Chondrocyte (in vitro differentiated cells): ENCODE measurements at places on chromosomes 7 and 10. TPM values are rescaled to one million over a fixed set of nuclear protein-coding genes. Genes with fewer than 3 reads are reported as not detected.

- no peak for DNase-seq
Observed at GRCh38 chr10:77016855-77017254, 620.8 kb downstream of the KCNMA1 start.

DNA sequence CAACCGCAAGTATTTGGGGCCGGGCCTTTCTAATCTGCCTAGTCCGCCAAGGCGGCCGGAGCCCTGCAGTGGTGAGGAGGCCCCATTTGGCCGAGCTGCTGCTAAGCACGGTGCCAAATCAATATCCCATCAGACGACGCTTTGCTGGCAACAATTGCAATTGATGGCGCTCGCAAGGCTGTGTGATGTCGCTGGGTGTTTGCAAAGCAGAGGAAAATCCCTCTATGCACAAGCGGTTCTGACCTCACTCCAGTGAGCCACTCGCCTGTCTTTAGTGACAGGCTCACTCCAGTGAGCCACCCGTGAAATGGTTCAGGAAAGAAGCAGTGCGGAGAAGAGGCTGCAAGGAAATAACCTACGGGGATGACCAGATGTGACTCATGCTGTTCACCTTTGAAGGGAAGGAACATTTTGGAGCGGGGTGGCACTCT is 18.3 kb upstream of the PDE1C start:
- DNase-seq: no peak

DNA sequence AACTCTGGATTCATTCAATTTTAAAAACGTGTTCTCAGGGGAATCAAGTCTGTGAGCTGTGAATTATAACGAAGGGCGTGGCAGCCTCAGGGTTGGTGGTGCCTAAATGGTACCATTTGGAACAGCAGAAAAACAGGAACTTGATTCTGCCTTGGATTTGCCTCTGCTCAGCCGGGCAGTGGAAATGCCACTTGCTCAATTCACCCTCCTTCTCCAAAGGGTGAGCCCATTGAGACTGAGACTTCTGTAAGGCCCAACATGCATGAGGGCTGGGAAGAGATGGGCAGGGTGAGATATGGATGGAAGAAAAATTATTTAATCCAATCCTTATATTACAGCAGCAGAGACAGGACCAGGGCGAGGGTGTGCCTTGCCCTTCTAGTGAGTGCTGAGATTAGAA is 107.1 kb upstream of the HABP2 start:
- no peak for DNase-seq

GRCh38 chr7:81296726-81297125 is 377.9 kb upstream of the SEMA3C start:
- no peak for DNase-seq

DNA sequence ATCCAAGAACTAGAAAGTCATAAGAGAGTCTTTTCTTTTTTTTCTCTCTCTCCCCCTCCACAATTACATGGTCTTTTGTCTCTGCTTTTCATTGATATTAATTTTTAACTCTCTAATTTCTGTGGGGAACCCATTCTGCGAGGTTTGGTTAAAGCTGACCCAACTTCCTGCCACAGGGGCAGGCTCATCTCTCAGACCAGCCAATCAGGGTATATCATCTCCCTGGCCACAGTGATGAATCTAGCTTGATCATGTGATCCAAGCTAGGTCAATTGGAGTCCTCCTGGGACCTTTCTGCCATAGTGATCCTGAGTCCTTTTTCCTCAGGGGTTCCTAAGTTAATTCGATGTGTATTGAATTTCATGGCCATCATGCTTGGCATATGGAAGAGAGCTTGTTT is 38.0 kb upstream of the TRUB1 start:
- DNase-seq: no peak

DNA sequence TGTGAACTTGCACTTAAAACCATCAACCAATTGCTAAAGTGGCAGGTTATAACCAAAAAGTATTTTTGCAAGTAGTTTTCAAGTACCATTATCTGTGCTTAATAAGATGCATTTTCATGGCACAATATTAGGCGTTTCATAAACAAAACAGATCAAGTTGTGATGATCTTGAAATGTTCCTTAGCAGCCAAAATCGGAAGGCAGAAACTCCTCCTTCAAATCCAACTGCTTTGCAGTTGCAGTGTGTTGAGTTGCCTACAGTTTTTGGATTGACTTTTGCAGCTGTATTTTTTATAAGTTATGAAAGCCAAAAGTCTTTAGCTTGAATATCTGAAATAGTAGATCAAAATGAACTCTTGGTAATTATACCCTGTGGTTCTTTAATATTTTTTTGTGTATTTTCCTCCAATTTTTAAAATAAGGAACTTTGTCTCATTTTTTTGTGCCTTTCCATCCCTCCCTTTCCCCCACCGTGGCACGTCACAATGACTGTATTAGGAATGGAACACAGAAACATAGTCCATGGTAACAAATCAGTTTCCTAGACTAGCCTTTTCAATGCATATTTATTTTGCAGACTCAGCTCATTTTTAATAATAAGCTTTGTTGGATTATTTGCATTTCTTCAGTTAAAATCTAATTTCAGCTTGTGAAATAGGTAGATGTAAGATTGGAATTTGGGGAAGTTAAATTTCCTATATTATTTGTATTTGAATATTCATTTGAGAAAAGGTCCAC is 80.8 kb downstream of the ADD3 start:
- no peak for DNase-seq

DNA sequence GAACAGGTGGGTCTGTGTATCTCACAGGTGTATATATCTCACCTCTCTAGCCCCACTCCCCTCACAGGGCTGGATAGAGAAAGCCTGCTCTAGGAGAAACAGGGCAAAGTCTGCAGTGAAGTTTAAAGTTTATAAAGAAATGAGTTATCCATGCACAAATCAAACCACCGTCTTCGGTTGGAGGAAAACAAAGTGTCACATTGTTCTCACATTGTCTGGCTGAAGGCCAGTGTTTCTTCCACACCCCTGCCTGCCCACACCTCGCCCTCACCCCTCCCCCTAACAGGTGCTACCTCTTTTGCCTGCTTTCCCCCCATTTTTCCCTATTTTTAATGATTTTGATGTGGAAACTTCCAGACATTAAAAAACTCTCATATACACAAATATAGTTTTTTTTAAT is 25.8 kb downstream of the AQP1 start:
- no peak for DNase-seq

- no peak for DNase-seq
Observed at GRCh38 chr10:117373823-117374505, 1.3 kb downstream of the PDZD8 start.

- DNase-seq: no peak
Observed at GRCh38 chr10:13404305-13404759, 56.2 kb upstream of the SEPHS1 start.

DNA sequence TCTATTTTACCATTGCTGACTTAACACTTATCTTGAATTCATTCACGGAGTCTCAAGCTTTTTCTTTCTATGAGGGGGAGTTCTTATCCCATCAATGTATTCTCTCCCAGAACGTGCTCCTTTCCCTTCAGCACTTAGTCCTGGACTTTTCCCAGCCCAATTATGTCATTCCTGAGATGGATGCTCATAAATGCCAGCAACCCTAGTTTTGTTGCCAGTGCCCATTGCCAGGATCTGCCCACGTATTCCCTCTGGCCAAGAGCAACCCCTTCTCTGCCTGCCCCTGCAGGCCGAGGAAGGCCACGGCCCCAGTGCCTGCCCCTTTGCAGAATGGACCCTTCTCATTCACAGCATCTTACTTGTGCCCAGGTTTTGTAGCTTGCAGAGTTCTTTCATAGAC is 67.4 kb upstream of the PPP1R3C start:
- no peak for DNase-seq

DNA sequence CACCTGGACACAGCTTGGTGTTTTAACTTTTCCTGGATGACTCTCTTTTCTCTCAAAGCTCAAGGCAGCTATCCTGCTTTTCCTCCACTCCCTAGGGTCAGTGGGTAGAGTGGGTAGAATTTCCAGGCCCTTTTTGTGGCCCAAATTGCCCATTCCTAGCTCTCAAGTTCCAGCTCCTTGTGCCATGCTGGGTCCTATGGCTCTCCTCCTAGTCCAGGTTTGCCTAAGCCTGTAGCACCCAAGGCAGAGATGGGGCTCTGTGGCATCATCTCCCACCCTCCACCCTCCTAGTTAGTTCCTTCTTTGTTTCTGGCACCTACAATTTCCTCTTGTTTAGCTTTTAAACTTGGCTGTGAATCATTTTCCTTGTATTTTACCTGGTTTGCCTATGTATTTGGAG is 9.7 kb downstream of the CPA4 start:
- no peak for DNase-seq

GRCh38 chr7:17307969-17308648 is 9.7 kb downstream of the AHR start:
- no peak for DNase-seq

DNA sequence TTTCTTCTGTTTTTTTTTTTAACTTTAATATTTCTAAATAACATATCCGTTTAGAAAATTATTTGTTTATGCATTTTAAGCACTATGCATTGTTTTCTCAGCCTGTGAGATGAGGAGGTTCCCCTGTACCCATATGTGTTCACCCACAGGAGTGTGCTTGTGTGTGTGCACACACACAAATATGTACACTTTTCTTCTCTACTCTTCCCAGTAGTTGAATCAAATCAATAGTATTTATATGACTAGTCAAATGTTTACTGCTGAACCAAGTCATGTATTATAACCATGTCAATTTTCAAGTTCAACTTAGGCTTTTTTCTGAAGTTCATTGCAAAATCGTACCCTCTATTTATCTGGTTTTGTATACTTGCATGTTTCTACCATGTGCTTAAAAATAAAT is 37.3 kb downstream of the HDAC9 start:
- DNase-seq: no peak

- no peak for DNase-seq
Observed at GRCh38 chr10:37671802-37672201, 185.6 kb downstream of the ZNF248 start.

GRCh38 chr7:69889338-69889975 is 291.2 kb downstream of the AUTS2 start:
- DNase-seq: no peak

GRCh38 chr7:110156511-110156910 is 934.4 kb upstream of the LRRN3 start:
- no peak for DNase-seq

DNA sequence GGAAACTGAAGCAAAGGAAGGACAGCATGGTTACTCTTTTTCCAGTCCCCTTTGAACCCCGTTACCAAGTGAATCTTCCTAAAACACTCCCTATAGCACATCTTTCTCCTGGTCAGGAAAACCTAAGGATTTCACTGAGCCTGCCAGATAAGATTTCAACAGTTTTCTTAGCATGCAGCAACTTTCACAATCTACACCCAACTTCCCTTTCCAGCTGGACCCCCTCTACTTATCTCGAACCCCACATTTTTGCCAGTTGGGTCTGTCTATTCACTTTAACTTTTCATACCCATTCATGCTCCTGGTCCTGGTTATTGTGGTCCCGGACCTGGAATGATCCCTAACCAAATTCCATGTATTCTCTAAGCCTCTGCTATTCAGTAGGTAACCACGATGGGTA is 14.9 kb upstream of the CPVL start:
- no peak for DNase-seq

DNA sequence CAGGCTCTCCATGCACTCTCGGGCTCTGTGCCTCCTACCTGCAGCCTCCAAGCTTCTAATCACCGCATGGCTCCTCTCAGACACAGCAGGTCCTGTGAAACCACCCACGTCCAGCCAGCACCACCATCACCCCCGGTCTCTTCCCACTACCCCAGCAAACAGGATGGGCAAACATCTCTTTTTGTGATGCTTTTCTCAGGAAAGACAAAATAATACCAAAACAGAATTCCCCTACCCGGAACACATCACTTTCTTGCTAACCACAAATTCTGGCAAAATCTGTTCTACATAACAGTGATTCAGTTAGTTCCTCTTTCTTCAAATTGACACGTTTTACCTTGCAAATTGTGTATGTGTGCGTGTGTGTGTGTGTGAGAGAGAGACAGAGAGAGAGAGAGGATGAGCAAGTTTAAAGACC is 6.5 kb downstream of the SNX8 start:
- DNase-seq: no peak

GRCh38 chr7:127066974-127067373 is 185.8 kb downstream of the GRM8 start:
- no peak for DNase-seq

DNA sequence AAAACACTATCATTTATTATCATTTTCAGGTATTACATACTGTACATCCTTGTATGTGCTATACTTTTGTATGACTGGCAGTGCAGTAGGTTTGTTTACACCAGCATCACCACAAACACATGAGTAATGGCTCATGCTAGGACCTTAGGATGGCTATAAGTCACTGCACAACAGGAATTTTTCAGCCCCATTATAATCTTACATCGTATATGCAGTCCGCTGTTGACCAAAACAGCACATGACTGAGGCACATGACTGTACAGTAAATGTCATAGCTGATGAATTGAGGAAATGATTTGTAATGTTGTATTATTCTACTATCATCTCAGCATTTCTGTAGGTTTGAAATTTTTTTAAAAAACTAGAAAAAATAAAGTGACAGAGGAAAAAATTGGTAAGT is 38.6 kb downstream of the BPGM start:
- DNase-seq: no peak

GRCh38 chr10:117830787-117831212 is 215.9 kb downstream of the RAB11FIP2 start:
- DNase-seq: no peak

- no peak for DNase-seq
Observed at GRCh38 chr7:18638594-18639452, 143.3 kb downstream of the HDAC9 start.

DNA sequence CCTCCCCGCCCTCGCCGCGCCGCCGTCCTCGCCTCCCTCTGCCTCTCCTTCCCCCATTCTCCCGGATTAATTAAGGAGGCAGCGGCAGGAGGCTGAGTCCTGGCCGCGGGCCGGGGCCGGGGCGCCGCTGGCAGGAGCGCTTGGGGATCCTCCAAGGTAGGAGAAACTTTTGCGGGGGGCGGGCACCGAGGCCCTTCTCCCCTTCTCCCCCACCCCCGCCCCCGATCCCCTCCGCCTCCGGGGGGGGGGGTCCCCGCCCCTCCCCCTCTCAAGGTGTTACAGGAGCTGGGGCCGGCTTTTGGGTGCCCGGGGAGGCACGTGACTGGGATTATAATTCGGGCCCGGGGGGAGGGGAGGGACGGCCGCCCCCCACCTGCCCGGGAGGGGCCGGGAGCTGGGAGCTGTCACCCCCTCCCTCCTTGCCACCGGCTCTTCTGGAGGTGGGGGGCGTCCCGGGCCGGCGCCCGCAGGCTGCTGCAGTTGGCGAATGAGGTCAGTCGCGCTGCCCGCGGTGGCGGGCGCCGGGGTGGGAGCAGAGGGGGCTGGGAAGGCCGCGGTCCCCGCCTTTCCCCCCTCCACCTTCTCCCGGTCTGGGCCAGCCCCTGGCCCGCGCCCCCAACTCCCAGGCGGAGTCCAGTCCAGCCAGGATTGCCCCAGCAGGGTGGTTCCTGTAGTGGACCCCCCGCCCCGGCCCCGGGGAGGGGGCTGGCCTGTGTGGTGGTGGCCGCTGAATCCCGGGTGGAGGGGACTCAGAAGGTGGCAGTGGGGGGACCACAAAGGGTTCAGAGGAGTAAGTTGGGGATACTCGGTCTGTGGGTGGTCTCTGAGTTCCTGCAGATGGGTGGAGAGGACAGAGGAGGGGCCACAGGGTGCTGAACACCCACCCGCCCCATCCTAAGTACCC is 567 bp downstream of the GTF2IRD1 start:
- DNase-seq: no peak

Gene SPAM1
- total RNA-seq: not detected in 3 replicates

Gene WEE2
- not detected in 3 replicates for total RNA-seq

Gene SNCG
- 1.2 to 2.2 TPM (median 1.5 TPM) in 3 replicates for total RNA-seq

Gene BRAT1
- 19.6 to 30.6 TPM (median 21.0 TPM) in 3 replicates for total RNA-seq

Gene AKR1C8
- total RNA-seq: not detected in 3 replicates

Gene STK31
- total RNA-seq: 0.07 to 0.13 TPM in 2 of 3 replicates, not detected in the other
